ENCODE measurements at places on chromosomes 2 and 18. TPM values are rescaled to one million over a fixed set of nuclear protein-coding genes. Genes with fewer than 3 reads are reported as not detected.

GRCh38 chr2:109284826-109285225, 155.8 kb downstream of the SH3RF3 start:
- no peak for DNase-seq

- peak; percentile 71 for DNase-seq
Measured at GRCh38 chr2:239264838-239265651, 135.8 kb downstream of the HDAC4 start.

DNA sequence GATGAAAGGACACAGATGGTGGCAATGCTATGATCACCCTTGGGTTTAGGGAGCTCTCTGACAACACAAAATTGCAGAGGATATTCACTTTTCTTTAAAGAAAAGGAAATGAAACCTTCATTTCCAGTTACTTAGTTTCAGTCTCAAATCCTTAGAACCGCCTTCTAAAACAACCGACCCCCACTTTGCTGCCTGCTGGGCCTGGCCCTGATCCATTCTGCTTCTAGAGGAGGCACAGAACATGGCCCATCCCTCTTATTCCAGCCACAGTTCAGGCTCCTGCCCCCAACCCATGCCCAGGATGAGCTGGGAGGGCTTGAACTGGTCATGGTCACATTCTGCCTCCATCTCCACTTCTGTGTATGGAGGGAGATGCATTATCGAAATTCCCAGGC, 311.6 kb downstream of the EN1 start:
- no peak for DNase-seq

DNA sequence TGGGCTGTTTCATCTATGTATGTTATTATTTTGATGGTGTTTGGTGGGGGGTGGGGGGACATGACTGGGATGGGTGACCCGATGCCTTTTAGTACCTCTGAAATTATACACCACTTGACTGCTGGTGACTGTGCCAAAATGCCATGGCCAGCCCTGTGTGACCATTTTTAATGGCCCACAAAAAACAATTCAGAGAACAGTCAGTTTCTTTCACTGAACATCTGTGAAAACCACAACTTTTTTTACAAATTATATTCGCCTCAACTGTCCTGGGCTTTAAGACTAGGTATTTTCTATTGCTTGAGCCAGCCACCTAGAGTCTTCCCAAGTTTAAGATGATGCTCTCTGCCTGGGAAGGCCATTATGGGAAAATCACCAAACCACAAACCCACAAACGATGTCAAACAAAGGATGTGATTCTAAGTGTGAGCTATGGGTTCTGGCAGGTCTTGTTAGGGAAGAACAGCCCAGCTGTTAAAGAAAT, 33.9 kb downstream of the FN1 start:
- no peak for DNase-seq

- DNase-seq, result no peak
Measured at GRCh38 chr2:27070653-27071276, 689 bp downstream of the OST4 start.

- DNase-seq, result no peak
Measured at GRCh38 chr2:70482401-70482800, 71.2 kb downstream of the TGFA start.

DNA sequence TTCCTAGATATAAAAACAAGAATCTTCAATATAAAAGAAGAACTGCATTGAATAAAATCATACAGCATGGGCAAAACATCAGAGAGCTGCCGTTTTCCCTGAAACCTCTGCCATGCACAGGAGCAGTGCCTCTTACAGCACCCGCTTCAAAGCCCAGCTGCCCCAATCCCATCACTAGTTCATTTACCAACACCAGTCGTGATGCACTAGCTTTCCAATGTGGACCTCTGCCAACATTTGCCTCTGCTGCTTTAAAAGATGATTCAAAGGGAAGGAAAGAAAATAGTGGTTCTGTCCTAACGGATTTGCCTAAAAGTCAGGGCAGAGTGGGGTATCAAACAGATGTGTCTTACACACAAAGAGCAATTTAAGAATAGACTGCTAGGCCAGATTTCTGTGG, 43.4 kb upstream of the AP1S3 start:
- DNase-seq, result no peak

- peak; percentile 45 for DNase-seq
Measured at GRCh38 chr18:80241919-80242777, 5.2 kb downstream of the PARD6G start.

DNA sequence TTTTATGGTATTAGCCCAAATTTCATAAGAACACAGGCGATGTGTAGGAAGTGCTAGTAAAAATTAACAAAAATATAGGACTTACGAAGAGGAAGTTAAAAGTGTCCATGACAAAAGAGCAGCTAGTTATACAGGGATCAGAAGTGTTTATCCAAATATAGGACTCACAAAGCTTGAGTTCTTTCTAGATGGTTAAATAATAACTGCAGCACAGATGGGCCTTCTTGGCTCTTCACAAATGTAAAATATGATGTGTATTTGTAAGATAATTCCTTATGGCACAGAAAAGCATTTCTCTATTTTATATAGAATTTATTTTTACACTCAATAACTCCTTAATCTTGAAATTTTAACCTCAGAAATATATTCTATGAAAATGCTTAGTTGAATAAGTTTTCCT, 100.9 kb upstream of the SPHKAP start:
- DNase-seq, result no peak

- DNase-seq, result no peak
Measured at GRCh38 chr2:178199334-178199733, 5.0 kb downstream of the OSBPL6 start.

DNA sequence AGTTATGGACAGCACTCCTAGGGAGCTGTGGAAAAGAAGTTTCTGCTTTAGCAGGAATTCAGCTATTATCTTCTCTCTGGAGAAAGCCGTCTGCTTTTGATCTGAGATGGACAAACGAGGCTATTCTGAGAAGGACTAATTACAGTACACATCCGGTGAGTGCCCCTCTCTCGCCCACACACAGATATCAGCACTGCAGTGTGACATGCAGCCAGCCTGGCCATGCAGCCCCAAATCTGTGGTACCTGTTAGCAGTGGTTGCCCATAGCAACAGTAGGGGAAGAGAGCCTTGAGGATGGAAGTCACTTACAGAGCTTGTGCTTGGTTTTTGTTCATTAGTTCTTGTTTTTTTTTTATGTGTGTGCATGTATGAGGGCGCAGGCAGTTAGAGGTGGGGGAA, 73.9 kb upstream of the TRIB2 start:
- no peak for DNase-seq

DNA sequence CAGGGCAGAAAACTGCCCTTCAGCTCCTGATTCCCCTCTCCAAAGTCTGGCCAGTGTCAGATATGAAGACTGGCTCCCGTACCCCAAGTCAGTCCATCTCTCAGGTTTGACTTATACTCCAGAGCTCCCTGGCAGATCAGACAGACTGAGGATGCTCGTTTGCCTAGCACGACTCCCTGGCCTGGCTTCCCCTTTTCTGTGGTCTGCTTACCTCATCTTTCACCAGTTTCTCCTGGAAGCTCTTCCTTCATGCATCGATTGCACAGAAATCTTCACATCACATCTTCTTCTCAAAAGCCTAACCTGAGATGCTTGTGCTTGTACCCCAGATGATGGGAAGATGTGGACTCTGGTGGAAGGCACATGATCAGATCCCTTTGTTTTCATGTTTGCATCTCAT, 387.9 kb upstream of the POU3F3 start:
- DNase-seq, result no peak

Gene CCDC148
- 1.2 TPM for total RNA-seq

Gene ACOXL
- 47.5 TPM for total RNA-seq

Gene CTLA4
- total RNA-seq, result 1.4 TPM

Gene BARD1
- 11.3 TPM for total RNA-seq

Gene SCTR
- 21.0 TPM for total RNA-seq

Gene FBXO11
- 69.3 TPM for total RNA-seq

Gene GPAT2
- 3.2 TPM for total RNA-seq

Data from upper lobe of right lung (tissue), 1 donor.